ENCODE measurements at places on chromosomes 13 and 19. TPM values are rescaled to one million over a fixed set of nuclear protein-coding genes. Genes with fewer than 3 reads are reported as not detected.

GRCh38 chr19:38251564-38252051 lies 4.6 kb downstream of the PPP1R14A start:
- H3K4me3 ChIP-seq: peak overlapping the region; percentile 86
- H3K36me3 ChIP-seq: no peaks in the 10 kb centered on the region
- H3K4me1 ChIP-seq: no peaks in the 10 kb centered on the region
- H3K27me3 ChIP-seq: no peaks in the 10 kb centered on the region

DNA sequence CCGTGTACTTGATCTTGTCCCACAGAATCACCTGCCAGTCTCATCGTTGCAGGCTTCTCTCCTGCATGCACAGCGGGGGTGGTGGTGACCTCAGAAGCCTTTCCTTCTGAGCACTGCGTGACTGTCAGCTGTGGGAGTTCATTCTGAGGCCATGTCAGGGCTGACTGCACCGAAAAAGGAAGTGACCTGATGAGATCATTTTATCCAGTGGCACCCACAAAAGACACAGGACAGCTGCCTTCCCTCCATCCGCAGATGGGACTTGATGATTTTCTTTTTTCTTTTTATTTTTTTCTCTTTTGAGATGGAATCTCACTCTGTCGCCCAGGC lies 89.7 kb downstream of the RAB20 start:
- H3K27me3 ChIP-seq: no peaks in the 10 kb centered on the region
- H3K36me3 ChIP-seq: peaks cover 80% of the 10 kb centered on the region
- DNase-seq: peak; percentile 77
- H3K27ac ChIP-seq: peak overlapping the region; percentile 52
- H3K4me3 ChIP-seq: no peak overlapping the region

GRCh38 chr13:24254146-24254841 lies 55.1 kb upstream of the C1QTNF9 start:
- DNase-seq: peak; percentile 62
- H3K36me3 ChIP-seq: peaks cover 15% of the 10 kb centered on the region
- H3K4me3 ChIP-seq: no peak overlapping the region
- no peaks in the 10 kb centered on the region for H3K4me1 ChIP-seq
- peak overlapping the region; percentile 20 for H3K27ac ChIP-seq

DNA sequence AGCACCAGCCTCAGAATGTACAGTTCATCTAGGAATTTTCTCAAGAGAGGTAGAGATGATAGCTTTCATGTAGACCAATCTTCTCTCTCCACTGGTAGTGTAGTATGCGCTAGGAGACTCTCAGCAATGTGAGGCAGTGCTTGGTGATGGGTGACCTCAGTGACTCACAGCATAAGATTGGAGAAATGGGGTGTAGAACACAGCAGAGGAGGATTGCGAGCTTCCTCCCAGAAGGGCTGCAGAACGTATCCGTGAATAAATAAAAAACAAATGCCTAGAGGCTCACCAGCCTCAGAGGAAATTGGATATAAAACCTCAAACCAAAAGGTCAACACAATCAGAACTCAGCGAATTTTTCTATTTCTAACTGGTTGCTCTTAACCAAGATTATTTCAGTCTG lies 182.9 kb upstream of the RXFP2 start:
- no peaks in the 10 kb centered on the region for H3K27me3 ChIP-seq
- no peaks in the 10 kb centered on the region for H3K36me3 ChIP-seq
- H3K4me3 ChIP-seq: no peak overlapping the region
- no peak overlapping the region for H3K27ac ChIP-seq

KRTDAP gene
- not detected for total RNA-seq

ZNF235 gene
- 5.8 TPM for total RNA-seq

All from sigmoid colon (tissue), 7 donors.